ENCODE measurements at places on chromosomes 1 and 21. TPM values are rescaled to one million over a fixed set of nuclear protein-coding genes. Genes with fewer than 3 reads are reported as not detected.

DNA sequence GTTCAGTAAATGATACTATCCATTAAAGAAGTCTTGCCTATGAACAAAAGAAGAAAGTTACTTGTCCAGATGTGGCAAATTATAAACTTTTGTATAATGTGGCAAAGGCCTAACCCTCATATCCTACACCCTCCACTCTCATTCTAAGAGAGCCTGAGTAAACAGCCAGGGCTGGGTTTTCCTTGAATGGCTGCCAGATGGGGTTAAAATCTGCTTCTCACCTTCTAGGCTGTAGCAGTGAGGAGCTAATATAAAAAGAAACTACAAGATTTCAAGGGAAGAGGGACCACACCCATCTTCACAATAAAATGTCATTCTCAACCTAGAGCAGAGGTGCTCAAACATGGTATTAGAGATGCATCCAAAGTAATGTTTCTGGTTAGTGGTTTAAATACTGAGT lies 8.9 kb downstream of the RABIF start:
- peaks cover 28% of the 10 kb centered on the region for H3K36me3 ChIP-seq
- H3K27ac ChIP-seq, result no peak overlapping the region
- DNase-seq, result no peak
- H3K4me1 ChIP-seq, result no peaks in the 10 kb centered on the region
- no peaks in the 10 kb centered on the region for H3K27me3 ChIP-seq

GRCh38 chr1:39195166-39196111 lies 9.1 kb upstream of the MACF1 start:
- DNase-seq, result peak; percentile 61
- no peaks in the 10 kb centered on the region for H3K36me3 ChIP-seq

GRCh38 chr21:42513985-42514882 lies 582 bp downstream of the SLC37A1 start:
- peak overlapping the region; percentile 79 for H3K4me3 ChIP-seq
- peak overlapping the region; percentile 65 for H3K27ac ChIP-seq
- peaks cover 10% of the 10 kb centered on the region for H3K36me3 ChIP-seq
- DNase-seq, result peak; percentile 57

- H3K27ac ChIP-seq, result no peak overlapping the region
- H3K4me3 ChIP-seq, result no peak overlapping the region
- DNase-seq, result no peak
These were observed 558.4 kb downstream of the LMO4 start for GRCh38 chr1:87887100-87887499.

Gene KRTAP19-1
- total RNA-seq, result not detected

DNA sequence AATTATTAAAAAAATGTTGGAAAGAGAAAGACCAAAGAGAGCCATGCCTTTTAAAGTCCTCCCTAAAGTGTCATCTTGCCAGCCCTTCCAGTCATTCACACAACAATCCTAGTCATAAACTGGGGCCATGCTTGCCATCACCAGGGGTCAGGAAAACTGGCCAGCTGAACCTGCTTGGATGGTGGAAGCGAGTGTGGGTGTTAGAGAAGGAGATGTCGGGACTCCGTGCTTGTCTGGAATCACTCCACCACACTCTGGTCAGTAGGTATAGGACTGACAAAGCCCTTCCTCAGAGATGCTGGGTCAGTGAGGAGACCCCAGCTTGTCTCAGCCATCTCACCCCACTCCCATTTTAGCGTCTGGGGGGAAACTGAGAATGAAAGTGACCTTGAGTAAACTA lies 3.3 kb upstream of the HAPLN2 start:
- no peaks in the 10 kb centered on the region for H3K36me3 ChIP-seq
- peaks cover 14% of the 10 kb centered on the region for H3K27me3 ChIP-seq
- H3K4me1 ChIP-seq, result no peaks in the 10 kb centered on the region
- DNase-seq, result no peak
- no peak overlapping the region for H3K27ac ChIP-seq

DNA sequence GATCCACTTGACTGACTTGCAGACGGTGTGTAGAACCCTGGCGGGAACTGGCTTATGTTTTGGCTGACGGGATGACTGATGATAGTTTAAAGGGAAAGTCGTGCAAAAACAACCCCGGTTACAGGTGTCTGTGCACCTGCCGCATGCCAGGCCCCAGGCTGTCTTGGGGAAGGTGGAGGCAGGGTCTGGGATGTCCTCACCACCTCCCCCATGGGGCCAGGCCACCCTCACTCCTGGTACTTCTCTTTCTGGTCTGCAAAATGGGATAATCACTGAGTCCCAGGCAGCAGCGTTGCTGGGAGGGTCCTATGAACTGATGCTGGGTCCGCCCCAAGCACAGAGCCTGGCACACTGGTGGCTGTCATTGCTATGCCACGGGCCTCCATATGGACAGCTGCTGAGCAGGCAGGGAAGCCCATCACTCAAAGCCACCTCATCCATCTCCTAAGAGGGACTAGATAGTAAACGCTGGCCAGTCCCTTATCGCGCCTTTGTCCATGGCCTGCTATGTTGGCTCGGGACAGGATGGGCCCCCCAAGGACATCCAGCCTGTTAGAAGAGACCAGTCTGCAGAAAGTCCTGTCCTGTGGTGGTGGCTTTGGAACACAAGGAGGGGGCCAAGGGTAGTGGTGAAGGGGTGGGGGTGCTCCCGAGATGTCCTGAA lies 15.0 kb upstream of the SLC2A7 start:
- H3K36me3 ChIP-seq, result no peaks in the 10 kb centered on the region
- no peaks in the 10 kb centered on the region for H3K4me1 ChIP-seq
- H3K4me3 ChIP-seq, result no peak overlapping the region
- DNase-seq, result no peak
- H3K27ac ChIP-seq, result no peak overlapping the region

Gene PCP4L1
- total RNA-seq, result not detected

Measured in CD4-positive, alpha-beta memory T cell (primary cell).